ENCODE measurements at places on chromosomes 12 and 14. TPM values are rescaled to one million over a fixed set of nuclear protein-coding genes. Genes with fewer than 3 reads are reported as not detected.

DNA sequence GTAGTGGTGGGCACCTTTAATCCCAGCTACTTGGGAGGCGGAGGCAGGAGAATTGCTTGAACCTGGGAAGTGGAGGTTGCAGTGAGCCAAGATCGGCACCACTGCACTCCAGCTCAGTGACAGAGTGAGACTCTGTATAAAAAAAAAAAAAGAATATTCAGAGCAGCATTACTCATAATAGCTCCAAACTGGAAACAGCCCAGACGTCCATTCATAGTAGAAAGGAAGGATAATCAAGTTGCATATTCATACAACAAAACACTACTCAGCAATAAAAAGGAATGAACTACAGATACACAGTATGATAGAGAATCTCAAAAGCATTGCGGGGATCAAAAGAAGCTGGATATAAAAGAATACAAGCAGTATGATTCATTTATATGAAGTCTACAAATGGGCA is 19.1 kb downstream of the TMEM30B start:
- H3K27ac ChIP-seq = no peak overlapping the region
- H3K27me3 ChIP-seq = peaks cover 25% of the 10 kb centered on the region
- no peaks in the 10 kb centered on the region for H3K36me3 ChIP-seq
- H3K4me1 ChIP-seq = no peaks in the 10 kb centered on the region
- no peak overlapping the region for H3K4me3 ChIP-seq

DHRS2 gene
- not detected for total RNA-seq

- H3K27ac ChIP-seq = no peak overlapping the region
- no peak overlapping the region for H3K4me3 ChIP-seq
- no peak for DNase-seq
- peaks cover 8% of the 10 kb centered on the region for H3K27me3 ChIP-seq
- H3K4me1 ChIP-seq = no peaks in the 10 kb centered on the region
- no peaks in the 10 kb centered on the region for H3K36me3 ChIP-seq
Measured at GRCh38 chr12:113601656-113602263, 130.1 kb upstream of the LHX5 start.

RAPGEF3 gene
- total RNA-seq = 8.1 TPM

DNA sequence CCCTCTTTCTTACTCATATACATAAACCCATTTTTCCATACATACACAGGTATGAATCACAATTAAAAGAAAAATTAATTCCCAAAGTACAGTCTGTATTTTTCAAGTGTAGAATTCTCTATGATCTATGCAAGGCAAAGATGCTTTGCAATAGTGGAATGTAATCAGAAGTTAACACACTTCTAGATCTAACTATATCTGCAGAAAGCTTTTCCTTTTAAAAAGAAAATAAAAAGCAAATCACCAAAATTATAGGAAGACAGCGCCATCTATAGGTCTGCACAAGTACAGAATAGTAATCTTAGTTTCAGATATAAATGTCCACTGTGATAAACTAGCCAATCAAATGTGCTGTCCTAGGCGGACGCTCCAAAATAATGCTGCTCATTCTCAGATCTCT is 22.0 kb downstream of the SLC25A21 start:
- H3K27ac ChIP-seq = no peak overlapping the region
- DNase-seq = no peak
- H3K4me1 ChIP-seq = peaks cover 6% of the 10 kb centered on the region
- H3K27me3 ChIP-seq = no peaks in the 10 kb centered on the region
- H3K4me3 ChIP-seq = no peak overlapping the region

- peak overlapping the region; percentile 97 for H3K27ac ChIP-seq
- peaks cover 10% of the 10 kb centered on the region for H3K4me1 ChIP-seq
- H3K36me3 ChIP-seq = no peaks in the 10 kb centered on the region
- H3K4me3 ChIP-seq = peak overlapping the region; percentile 38
Measured at GRCh38 chr12:45214749-45215418, 1.0 kb upstream of the ANO6 start.

- H3K4me1 ChIP-seq = peaks cover 7% of the 10 kb centered on the region
- no peak overlapping the region for H3K27ac ChIP-seq
- no peaks in the 10 kb centered on the region for H3K36me3 ChIP-seq
- no peak overlapping the region for H3K4me3 ChIP-seq
- H3K27me3 ChIP-seq = no peaks in the 10 kb centered on the region
- no peak for DNase-seq
Measured at GRCh38 chr12:66237505-66238175, 48.6 kb downstream of the IRAK3 start.

DNA sequence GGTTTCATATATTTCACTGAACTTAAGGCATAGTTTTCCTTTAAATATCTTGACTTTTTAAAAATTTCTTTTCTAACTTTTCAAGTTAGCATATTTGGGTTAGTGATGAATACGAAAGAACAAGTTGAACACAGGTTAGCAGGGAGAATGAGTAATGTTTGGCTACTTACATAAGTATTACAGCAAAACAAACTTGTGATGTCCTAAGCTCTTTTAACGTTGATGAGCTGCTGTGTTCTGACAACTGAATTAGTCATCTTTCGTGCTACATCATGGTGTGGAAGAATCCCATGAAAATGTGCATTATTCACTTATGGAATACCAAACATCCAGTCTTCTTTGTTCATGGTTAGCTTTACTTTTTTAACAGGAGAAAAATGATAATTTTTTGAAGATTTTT is 36.3 kb upstream of the PDZRN4 start:
- no peaks in the 10 kb centered on the region for H3K27me3 ChIP-seq
- H3K27ac ChIP-seq = no peak overlapping the region
- DNase-seq = no peak
- H3K4me1 ChIP-seq = no peaks in the 10 kb centered on the region
- no peak overlapping the region for H3K4me3 ChIP-seq

GRCh38 chr14:34059925-34060650 is 109.2 kb upstream of the EGLN3 start:
- no peaks in the 10 kb centered on the region for H3K27me3 ChIP-seq
- H3K36me3 ChIP-seq = no peaks in the 10 kb centered on the region
- peak overlapping the region; percentile 88 for H3K27ac ChIP-seq
- H3K4me1 ChIP-seq = peaks cover 6% of the 10 kb centered on the region
- H3K4me3 ChIP-seq = peak overlapping the region; percentile 42
- DNase-seq = peak; percentile 87

- no peaks in the 10 kb centered on the region for H3K4me1 ChIP-seq
- H3K4me3 ChIP-seq = no peak overlapping the region
- no peak overlapping the region for H3K27ac ChIP-seq
- DNase-seq = no peak
- peaks cover 3% of the 10 kb centered on the region for H3K27me3 ChIP-seq
Measured at GRCh38 chr14:76717508-76718290, 43.6 kb upstream of the VASH1 start.

GRCh38 chr12:3291939-3292338 is 199.1 kb upstream of the PRMT8 start:
- no peak overlapping the region for H3K27ac ChIP-seq
- H3K27me3 ChIP-seq = no peaks in the 10 kb centered on the region
- no peaks in the 10 kb centered on the region for H3K4me1 ChIP-seq
- H3K4me3 ChIP-seq = no peak overlapping the region
- DNase-seq = no peak
- H3K36me3 ChIP-seq = no peaks in the 10 kb centered on the region

CPNE6 gene
- not detected for total RNA-seq

OR4K17 gene
- not detected for total RNA-seq

GRCh38 chr14:31567655-31568054 is 6.5 kb downstream of the NUBPL start:
- no peak for DNase-seq
- H3K27ac ChIP-seq = no peak overlapping the region
- no peaks in the 10 kb centered on the region for H3K4me1 ChIP-seq
- H3K36me3 ChIP-seq = no peaks in the 10 kb centered on the region
- no peak overlapping the region for H3K4me3 ChIP-seq

PTCSC3 gene
- total RNA-seq = not detected

- H3K4me3 ChIP-seq = no peak overlapping the region
- no peaks in the 10 kb centered on the region for H3K36me3 ChIP-seq
- no peaks in the 10 kb centered on the region for H3K27me3 ChIP-seq
- no peak overlapping the region for H3K27ac ChIP-seq
Measured at GRCh38 chr12:59843260-59843843, 247.5 kb downstream of the SLC16A7 start.

DNA sequence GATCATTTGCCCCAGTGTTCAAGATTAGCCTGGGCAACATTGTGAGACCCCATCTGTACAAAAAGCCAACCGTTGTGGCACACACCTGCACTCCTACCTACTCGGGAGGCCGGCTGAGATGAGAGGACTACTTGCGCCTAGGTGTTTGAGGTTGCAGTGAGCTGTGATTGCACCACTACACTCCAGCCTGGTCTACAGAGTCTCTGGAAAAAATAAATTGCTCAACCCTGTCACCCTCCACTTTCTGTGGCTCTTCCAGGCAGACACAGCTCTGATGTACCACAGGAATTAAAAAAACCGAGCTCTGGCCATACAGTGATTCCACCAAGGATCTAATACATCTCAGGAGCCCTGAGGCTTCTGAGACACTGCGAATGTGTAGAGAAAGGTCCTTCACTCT is 14.4 kb downstream of the TIMELESS start:
- no peak for DNase-seq
- H3K4me1 ChIP-seq = no peaks in the 10 kb centered on the region
- no peaks in the 10 kb centered on the region for H3K36me3 ChIP-seq
- no peak overlapping the region for H3K4me3 ChIP-seq

LBHD2 gene
- not detected for total RNA-seq

GRCh38 chr12:84502907-84503787 is 409.5 kb downstream of the SLC6A15 start:
- no peaks in the 10 kb centered on the region for H3K36me3 ChIP-seq
- no peaks in the 10 kb centered on the region for H3K4me1 ChIP-seq
- DNase-seq = peak; percentile 20
- no peaks in the 10 kb centered on the region for H3K27me3 ChIP-seq
- no peak overlapping the region for H3K4me3 ChIP-seq

DNA sequence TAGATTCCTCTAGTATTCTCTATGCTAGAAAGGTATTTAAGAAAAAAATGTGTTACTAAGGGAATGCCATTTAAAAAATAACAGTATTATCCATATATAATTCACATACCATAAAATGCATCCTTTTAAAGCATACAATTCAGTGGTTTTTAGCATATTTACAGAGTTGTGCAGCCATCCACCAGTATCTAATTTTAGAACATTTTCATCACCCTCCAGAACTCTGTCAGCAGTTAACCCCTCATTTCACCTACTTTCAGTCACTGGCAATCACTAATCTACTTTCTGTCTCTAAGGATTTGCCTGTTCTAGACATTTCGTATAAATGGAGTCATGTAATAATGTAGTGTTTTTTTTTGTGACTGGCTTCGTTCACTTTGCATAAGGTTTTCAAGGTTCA is 33.4 kb downstream of the TBC1D15 start:
- no peaks in the 10 kb centered on the region for H3K27me3 ChIP-seq
- H3K36me3 ChIP-seq = no peaks in the 10 kb centered on the region
- no peak overlapping the region for H3K4me3 ChIP-seq
- no peaks in the 10 kb centered on the region for H3K4me1 ChIP-seq
- DNase-seq = no peak
- no peak overlapping the region for H3K27ac ChIP-seq

GRCh38 chr14:62213516-62213915 is 451.3 kb downstream of the SNAPC1 start:
- no peak overlapping the region for H3K27ac ChIP-seq
- no peaks in the 10 kb centered on the region for H3K36me3 ChIP-seq
- DNase-seq = no peak
- no peaks in the 10 kb centered on the region for H3K27me3 ChIP-seq
- no peaks in the 10 kb centered on the region for H3K4me1 ChIP-seq

DNA sequence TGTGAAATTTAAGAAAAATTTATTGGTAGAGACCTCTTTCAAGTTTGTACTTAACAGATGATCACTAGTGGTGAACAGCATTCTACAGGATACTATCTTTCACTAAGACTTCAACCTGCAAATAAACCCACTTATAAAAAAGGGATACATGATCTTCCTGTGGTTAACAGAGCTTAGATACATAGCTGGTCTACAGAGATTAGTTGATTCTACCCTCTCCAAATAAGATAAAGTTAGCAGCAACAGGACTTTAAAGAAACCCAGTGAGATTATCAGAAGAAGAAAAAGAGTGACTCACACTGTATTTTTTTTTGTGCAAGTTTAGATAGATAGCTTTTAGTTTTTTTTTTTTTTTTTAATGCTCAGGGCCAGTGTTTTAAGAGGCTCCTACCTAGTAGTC is 34.5 kb downstream of the USP44 start:
- no peaks in the 10 kb centered on the region for H3K4me1 ChIP-seq
- no peaks in the 10 kb centered on the region for H3K27me3 ChIP-seq
- no peaks in the 10 kb centered on the region for H3K36me3 ChIP-seq

- H3K4me1 ChIP-seq = no peaks in the 10 kb centered on the region
- DNase-seq = no peak
- peak overlapping the region; percentile 40 for H3K4me3 ChIP-seq
- peaks cover 72% of the 10 kb centered on the region for H3K27me3 ChIP-seq
- H3K27ac ChIP-seq = no peak overlapping the region
Measured at GRCh38 chr14:76376409-76376877, 506 bp downstream of the ESRRB start.

GRCh38 chr12:131332224-131332623 is 378.5 kb downstream of the ADGRD1 start:
- no peaks in the 10 kb centered on the region for H3K27me3 ChIP-seq
- H3K27ac ChIP-seq = no peak overlapping the region
- no peaks in the 10 kb centered on the region for H3K36me3 ChIP-seq
- DNase-seq = no peak
- no peak overlapping the region for H3K4me3 ChIP-seq

GRCh38 chr12:70549340-70550179 is 87.7 kb downstream of the PTPRB start:
- no peak for DNase-seq
- no peaks in the 10 kb centered on the region for H3K27me3 ChIP-seq
- H3K36me3 ChIP-seq = no peaks in the 10 kb centered on the region
- no peaks in the 10 kb centered on the region for H3K4me1 ChIP-seq

CFAP73 gene
- not detected for total RNA-seq

DNA sequence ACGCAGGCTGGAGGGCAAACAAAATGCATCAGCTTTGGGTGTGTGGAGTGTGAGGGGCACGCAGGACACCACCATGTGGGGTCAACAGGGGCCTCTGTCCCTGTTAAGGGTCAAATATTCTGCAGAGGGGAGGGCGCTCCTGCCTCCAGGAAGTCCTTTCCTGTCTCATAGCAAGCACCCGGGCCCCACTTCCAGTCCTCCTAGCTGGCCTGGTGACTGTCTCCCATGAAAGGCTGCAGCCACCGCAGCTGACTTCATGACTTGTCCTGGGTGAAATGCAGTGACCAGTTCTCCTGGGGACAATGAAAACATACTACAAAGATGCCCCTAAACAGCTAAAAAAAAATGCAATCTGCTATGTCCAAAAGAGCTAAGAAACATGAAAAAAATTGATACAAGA is 53.6 kb downstream of the LGMN start:
- no peak for DNase-seq
- no peak overlapping the region for H3K4me3 ChIP-seq
- H3K36me3 ChIP-seq = no peaks in the 10 kb centered on the region
- no peaks in the 10 kb centered on the region for H3K27me3 ChIP-seq

- H3K36me3 ChIP-seq = no peaks in the 10 kb centered on the region
- no peaks in the 10 kb centered on the region for H3K4me1 ChIP-seq
- no peak overlapping the region for H3K27ac ChIP-seq
- no peaks in the 10 kb centered on the region for H3K27me3 ChIP-seq
Measured at GRCh38 chr14:26870722-26871617, 273.1 kb upstream of the NOVA1 start.

GRCh38 chr14:63933711-63934110 is 80.9 kb downstream of the SYNE2 start:
- H3K27ac ChIP-seq = no peak overlapping the region
- no peaks in the 10 kb centered on the region for H3K27me3 ChIP-seq

GRCh38 chr12:49540229-49541139 is 1.7 kb downstream of the KCNH3 start:
- H3K27ac ChIP-seq = no peak overlapping the region
- H3K36me3 ChIP-seq = no peaks in the 10 kb centered on the region

ERH gene
- total RNA-seq = 48.3 TPM

Measured in transverse colon (tissue), 4 donors.